ENCODE measurements at places on chromosomes 7 and 10.

GRCh38 chr7:74479066-74479781 is 25.5 kb downstream of the GTF2IRD1 start:
- peak; percentile 46 for DNase-seq

DNA sequence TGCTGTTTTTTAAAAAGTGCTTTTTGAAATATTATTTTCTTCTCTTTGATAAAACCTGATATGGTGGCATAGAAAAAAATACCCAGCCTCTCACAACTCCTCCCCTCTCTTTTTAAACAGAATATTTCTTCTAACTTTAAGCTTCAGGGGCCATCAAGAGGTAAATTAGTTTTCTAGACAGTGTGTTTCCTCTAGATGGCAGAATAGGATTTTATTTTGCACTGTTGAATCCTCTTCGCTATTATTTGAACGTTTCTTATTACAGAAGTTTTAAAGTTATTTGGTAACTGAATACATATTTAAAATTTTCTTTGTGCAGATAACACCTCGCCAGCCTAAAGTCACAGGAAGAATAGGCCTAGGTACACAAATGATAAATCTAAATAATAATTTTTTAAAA is 30.3 kb downstream of the ARL5B start:
- no peak for DNase-seq

DNA sequence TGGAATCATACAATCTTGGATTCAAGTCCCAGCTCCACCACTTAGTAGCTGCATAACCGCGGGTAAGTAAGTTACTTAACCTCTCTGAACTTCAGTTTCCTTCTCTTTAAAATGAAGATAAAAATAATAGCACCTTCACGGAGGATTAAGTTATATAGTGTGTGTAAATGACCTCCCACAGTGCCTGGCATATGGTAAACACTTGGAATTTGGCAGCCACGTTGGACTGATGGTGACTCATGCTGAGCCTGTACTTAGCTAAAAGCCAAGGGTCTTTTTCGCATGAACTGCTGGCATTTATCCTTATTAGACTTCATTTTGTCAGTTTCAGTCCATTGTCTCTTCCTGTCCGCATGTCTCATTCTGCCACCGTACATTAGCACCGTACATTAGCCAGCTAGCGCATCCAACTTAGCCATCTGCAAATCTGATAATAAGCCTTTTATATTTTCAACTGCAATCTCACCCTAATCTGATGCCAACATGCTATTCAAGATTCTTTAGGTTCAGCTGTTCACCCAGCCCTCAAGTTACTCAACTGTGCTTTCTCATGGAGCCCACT is 11.2 kb downstream of the SLC13A4 start:
- DNase-seq, result no peak

DNA sequence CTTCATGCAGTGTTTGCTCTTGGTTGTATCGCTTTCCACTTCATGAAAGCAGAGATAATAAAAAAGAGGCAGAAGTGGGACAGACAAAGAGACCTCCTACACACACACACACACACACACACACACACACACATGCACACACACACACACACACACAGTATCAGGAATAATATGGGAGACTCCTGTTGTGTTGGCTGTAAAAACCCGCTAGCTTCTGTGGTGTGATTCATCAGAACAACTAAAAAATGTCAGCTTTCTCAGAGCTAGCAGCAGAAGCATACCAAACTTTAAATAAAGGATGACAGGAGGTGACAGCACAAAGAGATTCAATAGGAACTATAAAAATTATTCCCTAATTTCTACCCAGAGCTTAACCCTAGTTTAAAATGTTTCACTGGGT is 148.2 kb upstream of the LRRTM3 start:
- DNase-seq, result no peak

GRCh38 chr10:70442332-70442988 is 979 bp upstream of the NODAL start:
- no peak for DNase-seq

GRCh38 chr7:110604885-110605284 is 486.0 kb upstream of the LRRN3 start:
- peak; percentile 45 for DNase-seq

DNA sequence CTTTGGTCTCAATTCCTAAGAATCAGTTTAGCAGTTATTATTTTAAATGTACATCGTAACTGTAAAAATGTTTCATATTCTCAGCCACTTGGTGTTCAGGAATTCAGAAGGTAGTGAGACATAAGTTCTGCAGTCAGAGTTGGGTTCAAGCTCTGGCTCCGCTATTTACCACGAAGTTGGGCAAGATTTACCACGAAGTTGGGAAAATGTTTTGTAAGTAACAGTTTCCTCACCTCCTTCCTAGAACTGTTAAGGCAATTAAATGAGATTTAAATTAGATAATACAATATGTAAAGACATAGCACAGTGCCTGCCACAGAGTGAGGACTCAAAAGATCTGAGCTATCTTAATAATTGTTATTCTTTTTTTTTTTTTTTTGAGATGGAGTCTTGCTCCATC is 16.3 kb upstream of the ABLIM1 start:
- DNase-seq, result no peak

DNA sequence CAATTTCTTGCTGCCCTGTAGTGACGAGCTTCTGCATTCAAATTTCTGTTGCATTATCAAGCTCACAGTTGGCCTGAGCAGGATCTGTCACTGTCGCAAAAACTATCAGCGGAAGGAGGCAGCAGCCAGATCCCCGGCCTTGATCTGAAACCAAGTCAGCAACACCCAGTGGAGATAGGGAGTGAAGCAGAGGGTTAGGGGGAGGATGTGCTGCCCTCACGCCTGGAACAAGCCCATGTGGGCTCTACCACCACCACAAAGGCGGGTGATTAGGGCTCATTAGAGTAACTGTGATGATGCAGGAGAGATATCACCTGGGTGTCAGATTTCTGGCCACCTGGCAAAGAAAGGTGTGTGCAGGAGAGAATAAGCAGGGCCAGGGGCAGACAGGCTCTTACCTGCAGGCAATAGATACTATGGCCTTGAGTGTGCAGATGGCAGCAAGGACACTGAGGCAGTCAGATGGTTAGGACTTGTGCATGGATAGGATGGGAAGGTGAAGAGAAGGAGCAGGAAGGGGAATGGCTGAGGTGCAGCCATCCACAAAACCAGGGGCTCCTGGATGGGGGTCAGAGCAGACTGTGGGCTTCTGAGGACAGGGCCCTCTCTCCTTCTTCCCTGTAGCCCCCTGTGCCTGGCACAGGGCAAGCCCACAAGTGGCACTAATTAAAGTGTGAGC is 417.3 kb downstream of the RPS24 start:
- DNase-seq, result no peak

DNA sequence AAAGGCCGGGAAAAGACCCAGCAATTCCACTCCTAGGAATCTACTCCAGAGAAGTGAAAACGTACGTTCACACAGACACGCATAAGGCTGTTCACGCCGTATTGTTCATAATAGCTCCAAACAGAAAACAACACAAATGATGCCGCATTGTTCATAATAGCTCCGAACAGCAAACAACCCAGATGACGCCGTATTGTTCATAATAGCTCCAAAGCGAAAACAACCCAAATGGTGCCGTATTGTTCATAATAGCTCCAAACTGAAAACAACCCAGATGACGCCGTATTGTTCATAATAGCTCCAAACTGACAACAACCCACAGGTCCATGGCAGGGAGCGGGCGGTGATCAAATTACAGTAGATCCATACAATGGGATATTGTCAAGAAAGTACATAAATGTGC is 85.2 kb upstream of the DNAAF5 start:
- peak; percentile 74 for DNase-seq

DNA sequence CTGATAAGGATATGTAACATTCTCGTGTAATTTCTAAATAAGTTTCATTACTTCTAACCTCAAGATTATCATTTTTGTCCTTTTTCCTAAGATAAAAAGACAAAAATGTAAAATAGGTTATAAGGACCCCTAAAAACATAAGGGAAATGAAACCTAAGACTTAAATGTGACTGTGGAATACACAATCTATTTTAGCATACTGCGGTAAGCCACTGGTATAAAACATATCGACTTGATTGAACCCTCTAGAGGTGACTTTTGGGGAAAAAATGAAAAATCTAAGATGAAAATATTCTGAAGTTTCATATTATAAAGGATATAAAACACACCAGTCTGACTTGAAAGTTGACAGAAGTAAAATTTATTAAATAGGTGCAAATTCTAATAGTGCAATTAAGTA is 1.9 kb downstream of the NAMPT start:
- DNase-seq, result no peak

GRCh38 chr10:110916554-110917346 is 2.2 kb downstream of the BBIP1 start:
- no peak for DNase-seq

GRCh38 chr10:51139176-51139575 is 64.9 kb downstream of the PRKG1 start:
- DNase-seq, result no peak

DNA sequence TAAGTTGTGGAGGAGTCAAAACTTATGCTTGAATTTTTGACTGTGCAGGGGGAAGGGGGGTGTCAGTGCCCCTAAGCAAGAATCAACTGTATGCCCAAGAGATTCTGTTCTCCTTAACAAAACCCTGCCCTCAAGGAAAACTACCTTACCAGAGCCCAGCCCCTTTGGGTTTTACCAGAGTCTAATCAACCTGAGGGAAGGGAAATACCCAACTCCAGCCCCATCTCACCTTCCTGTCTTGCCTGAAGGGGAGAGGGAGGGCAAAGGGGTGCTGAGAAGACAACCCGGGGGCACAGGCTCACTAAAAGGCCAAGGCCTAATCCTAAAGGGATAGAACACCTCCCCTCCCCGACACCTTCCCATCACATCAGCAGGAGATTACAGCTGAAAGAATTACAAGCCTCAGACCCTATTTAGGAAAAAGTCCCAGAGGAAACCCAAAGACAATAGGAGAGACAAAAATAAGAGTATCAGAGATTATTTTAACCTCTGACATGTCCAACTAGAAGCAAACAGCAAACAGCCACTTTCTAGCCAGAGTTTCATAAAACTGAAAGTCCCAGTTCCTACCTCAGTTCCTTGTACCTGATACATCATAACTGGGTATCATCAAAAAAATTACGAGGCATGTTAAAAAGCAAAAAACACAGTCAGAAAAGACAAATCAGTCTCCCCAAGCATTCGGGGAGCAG is 26.8 kb upstream of the C7orf33 start:
- DNase-seq, result no peak

- no peak for DNase-seq
These were observed 51.3 kb upstream of the KLF6 start for GRCh38 chr10:3836222-3836820.

DNA sequence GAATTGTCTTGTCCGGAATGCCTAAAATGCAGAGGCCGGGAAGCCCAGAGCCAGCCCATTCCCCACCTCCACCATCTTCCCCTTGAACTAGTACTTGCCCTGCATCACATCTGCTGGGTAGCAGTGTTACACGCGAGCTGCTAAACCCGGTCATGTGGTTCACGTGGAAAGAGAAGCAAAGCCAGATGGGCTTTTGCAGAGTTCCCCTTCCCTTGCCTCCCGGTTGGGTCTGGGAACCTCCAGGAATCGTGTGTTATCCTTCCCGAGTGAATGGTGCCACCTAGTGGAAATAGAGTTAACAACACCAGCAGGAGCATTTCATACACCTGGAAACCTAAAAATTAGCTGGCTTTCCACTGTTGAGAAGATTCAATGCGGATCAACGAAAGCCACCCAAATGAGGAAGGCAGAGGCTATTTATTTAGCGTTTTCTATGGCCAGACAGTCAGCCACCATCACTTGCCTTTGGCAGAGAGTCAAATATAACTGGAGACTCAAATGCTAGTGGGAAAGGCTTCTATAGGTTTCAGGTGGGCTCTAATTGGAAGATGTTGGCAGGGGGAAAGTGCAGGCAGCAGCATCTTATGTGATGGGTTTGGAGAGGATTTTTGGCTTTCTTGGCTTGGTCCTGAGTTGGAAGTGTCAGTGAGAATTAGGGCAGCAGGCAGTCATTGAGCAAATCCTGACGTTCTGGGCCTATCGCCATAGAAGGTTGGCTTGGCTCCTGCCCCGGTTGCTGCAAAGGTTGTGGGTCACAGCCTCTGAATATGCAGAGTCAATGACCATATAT is 12.9 kb upstream of the DENND2A start:
- DNase-seq, result peak; percentile 83

DNA sequence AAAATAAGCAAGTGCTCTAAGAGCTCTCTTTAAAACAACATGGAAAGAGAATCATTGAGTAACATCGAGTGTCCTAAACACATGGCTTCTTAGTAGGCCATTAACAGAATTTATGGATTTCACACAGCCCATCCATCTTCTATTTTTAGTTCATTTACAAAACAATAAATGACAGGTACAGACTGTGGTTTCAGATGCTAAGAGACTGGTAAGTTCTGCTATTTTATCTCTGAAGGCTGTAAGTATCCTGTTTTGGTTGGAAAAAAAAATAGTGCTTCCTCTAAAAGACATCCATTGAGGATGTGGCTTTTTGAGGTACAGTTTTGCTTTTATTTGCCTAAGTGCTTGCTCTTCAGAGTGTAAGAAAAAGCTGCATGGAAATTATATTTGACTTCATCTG is 27.4 kb upstream of the GNAI1 start:
- DNase-seq, result no peak
